ENCODE measurements at places on chromosomes 11 and 22.

GRCh38 chr11:111366560-111367410 is 12.3 kb downstream of the POU2AF1 start:
- no peak for DNase-seq

DNA sequence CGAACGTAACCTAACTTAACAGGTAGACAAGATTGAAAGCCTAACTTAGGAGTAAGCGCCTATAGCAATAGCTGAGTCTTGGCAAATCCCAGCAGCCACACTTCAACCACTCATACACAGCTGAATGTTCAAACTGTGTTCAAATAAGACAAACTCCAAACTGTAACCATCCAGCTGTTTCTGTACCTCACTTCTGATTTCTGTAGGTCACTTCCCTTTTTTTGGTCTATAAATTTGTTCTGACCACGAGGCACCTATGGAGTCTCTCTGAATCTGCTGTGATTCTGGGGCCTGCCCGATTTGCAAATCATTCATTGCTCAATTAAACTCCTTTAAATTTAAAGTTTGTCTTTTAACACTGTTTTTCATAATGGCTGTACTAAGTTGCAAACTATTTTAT is 8.2 kb upstream of the TENM4 start:
- DNase-seq: no peak

- no peak for DNase-seq
These were observed 112.3 kb upstream of the GRK3 start for GRCh38 chr22:25452116-25452700.

DNA sequence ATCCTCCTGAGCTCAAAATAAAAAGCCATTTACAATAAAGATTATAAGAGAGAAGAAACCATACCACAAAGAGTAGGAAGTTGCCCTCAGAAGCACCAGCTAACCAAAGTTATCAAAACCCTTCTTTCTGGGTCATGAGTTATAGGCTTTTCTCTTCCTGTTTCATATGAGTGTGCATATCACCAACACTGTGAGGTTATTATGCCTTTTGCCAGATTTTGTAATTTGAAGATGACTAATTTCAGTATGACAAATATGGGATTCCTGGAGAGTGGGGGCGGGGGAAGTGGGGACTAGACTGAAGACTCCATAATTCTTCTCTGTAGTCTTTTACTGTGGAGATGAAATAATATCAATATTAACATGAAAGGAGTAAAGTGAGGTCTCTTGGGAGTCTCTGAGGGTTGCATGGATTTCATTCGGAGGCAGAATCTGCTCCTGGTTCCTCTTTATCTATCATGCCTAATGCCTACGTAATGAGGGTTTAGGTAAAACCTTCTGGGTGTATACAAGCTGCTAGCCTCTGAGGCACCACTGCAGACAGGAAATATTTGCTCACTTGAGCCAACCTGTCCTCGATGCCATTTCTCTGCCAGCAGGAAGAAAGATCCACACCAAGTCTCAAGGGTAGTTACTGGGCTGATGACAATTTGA is 2.1 kb downstream of the LPXN start:
- no peak for DNase-seq

DNA sequence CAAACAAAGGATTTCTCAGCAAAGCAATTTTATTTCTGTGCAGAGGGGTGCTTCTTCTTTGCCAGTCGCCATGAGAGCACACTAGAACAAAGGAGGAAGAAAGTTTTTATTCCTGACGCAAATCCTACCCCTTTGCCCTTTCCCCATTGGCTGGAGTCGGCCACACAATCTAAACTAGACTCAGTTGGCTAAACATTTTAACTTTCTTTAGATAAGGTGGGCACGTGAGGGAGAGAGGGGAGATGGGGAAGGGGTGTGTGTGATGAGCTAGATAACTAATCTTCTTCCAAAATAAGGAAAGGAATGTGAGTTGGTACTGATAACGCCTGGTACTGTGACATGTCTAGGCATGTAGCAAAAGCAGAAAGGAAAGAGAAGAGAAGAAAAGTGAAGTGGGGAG is 626 bp downstream of the TRIM22 start:
- DNase-seq: no peak

GRCh38 chr11:31870609-31871309 is 59.6 kb upstream of the PAX6 start:
- DNase-seq: no peak

GRCh38 chr11:79493555-79494171 is 52.8 kb upstream of the TENM4 start:
- no peak for DNase-seq

DNA sequence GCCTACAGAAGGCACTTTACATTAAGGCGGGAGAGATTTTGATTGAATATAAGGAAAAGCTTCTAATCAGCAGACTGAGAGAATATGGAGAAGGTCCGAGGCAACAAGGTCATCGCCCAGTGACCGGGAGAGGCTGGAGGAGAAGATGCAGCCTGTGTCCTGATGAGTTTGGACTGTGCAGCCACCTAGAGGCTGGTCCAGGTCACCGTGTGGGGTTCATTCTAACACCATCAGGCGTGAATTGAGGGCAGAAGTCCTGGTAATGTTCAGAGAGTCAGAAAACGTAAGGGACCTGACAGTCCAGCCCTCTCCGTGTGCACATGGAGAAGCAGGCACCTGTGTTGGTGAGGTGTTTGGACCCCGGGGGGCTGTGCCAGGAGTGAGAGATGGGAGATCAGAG is 102.7 kb downstream of the FEZ1 start:
- DNase-seq: no peak

- DNase-seq: no peak
These were observed 16.9 kb upstream of the ALG8 start for GRCh38 chr11:78156127-78156844.

- no peak for DNase-seq
These were observed 23.1 kb downstream of the FANCF start for GRCh38 chr11:22602504-22602903.

GRCh38 chr11:15327786-15328231 is 213.1 kb downstream of the INSC start:
- DNase-seq: no peak

DNA sequence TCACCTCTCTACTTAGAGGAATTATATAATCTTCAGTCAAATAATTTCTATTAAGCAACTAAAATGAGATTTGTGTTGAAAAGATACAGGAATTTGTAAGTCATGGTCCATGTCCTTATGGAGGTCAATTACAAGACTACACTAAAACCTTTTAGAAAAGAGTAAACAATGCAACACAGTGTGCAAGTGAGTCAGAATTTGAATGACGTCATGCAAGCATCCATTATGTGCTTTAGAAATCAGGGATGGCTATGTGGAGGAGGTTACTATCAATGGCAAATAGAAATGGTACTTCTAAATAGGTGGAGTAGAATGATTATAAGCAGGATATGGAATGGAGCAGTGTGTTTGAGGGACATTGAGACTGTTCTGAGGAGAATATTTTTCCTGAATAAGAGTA is 16.6 kb downstream of the OR10D3 start:
- no peak for DNase-seq

DNA sequence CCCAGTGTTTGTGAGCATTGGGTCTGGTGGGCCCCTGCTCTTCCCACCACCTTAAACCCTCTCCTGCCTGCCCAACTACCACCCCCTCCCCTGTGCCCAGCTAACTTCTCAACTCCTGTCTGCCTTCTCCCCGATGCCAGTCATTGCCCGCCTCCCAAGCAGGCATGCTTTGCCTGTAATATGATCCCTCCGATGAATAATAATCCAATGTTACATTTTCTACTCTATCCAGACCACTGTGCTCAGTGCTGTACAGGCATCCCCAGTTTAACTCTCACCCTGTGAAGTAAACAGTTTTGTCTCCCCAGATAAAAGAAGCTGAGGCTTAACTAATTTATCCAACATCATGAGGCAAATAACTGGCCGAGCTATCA is 35.5 kb upstream of the OLFML1 start:
- no peak for DNase-seq

DNA sequence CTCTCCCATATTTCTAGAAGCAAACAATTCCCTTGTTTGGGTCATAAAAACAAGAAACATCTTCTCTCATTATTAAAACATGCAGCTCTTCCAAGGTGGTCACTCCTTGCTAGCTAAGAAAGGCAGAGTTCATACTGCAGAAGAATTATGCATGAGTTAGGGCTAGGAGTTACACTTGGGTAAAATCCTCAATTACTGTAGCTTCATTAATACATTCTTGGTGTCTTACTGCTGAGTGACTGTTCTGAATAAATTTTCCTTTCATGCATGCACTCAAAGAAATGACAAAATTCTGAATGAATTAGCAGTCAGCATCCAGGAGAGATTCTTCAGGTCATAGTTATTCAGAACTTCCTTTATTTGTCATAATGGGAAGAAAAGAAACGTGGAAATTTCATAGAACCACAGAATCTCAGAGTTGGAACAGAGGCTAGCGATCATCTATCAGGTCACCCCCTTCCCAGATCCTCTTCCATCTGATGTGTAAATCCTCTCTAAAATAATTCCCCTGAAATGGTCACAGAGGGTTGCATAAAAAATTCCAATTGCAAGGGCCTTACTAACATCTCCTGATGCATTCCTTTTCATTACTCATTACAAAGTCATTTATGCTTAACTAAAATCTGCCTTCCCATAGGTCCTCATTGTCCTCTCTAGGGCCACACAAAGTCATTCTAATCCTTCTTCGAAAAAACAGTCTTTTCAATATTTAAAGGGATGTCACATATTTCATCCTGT is 771.5 kb downstream of the DLG2 start:
- no peak for DNase-seq
